NCI-H774 (cell line): ENCODE measurements at places on chromosomes 7 and 10.

- DNase-seq = no peak
These were observed 311.9 kb downstream of the HGF start for GRCh38 chr7:81457852-81458522.

DNA sequence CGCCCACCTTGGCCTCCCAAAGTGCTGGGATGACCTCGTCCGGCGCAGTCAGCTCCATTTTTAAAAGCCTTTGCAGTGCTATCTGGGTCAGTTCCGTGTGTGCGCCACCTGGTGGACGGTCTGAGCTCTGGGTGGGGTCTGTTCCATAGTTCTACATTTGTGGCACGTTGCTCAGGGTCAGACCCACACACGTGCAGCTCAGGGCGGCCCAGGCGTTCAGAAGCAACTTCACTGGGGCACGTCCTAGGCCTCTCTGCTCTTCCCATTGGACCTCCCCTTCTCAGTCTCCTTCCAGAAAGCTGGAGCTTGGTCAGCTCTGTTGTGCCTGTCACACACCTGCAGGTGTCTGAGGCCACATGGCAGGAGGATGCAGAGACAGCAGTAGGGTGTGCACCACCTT is 137.9 kb downstream of the DNAJB6 start:
- DNase-seq = no peak

DNA sequence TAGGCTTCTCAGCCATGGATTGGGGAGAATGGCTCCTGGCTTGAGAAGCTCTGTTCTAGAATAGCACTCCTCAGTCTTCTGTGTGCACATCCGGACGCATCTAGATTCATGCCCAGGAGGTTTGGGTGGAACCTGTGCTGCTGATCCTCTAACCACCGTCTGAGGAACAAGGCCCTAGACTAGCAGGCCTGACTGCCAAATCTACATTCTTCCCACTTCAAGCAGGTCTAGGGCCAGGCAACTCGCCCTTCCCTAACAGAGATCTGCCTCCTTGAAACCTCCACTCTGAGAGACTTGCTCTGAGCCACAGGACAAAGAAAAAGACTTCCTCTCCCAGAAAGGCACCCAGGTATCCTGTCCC is 61.6 kb downstream of the KCNMA1 start:
- no peak for DNase-seq

DNA sequence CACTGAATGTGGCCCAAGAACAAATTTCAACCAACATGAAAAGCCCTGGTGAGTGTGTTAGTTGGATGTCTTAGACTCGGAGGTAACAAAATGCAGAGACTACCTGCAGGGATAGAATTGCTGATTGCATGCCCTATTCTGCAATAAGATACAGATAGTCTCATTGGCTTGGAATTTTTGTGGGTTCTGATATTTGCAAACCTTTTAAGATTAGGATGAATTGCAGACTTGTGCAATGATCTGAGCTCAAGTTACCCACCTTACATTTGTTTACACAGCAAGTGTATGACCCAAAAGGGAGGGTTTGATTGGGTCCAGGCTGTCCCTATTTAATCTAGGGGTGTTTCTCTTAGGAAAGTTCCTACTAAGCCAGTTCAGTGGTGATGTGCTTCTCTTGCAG is 45.4 kb downstream of the GPR37 start:
- no peak for DNase-seq

DNA sequence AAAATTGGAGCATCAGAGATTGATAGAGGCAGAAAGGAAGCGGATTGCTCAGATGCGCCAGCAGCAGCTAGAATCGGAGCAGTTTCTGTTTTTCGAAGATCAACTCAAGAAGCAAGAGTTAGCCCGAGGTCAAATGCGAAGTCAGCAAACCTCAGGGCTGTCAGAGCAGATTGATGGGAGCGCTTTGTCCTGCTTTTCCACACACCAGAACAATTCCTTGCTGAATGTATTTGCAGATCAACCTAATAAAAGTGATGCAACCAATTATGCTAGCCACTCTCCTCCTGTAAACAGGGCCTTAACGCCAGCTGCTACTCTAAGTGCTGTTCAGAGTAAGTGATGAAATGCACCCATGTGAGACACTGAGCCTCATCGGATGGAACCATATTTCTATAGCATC is 33.1 kb downstream of the STAMBPL1 start:
- peak; percentile 62 for DNase-seq

DNA sequence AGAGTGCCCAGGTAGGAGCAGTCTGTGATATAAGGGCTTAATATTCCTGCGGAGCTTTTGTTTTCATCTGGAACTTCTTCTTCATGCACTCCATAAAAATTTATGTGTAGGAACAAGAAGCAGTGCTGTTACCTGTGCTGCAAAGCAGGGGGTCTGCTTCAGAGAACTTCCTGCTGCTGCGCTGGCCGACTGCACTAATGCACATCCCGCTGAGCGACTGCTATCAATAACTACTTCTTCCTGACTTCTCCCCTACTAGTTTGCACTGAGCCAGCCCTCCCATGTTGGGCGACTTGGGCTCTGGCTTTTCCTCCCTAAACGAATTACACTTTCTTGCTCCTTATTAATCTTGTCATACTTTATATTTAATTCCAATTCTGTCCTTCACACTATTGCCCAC is 150.3 kb downstream of the NEBL start:
- no peak for DNase-seq

DNA sequence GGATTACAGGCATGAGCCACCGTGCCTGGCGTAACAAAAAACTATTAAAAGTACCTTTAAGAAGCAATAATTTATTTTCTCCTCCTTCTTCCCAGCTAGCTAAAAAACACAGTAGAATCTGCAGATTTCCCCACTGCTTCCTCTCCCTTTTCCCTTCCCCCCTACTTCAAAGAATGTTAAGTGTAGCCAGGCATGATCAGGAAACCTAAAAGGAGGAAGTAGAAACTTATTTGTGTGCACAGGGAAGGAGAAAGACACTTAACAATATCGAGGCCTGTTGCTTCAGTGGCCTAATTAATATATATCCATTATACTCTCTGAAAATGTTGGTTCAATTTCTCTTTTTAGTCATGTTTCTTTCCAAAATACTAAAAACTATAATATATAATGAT is 127.7 kb downstream of the NRBF2 start:
- DNase-seq = no peak

- DNase-seq = no peak
These were observed 250.1 kb upstream of the MBL2 start for GRCh38 chr10:53022611-53023088.

- no peak for DNase-seq
These were observed 21.3 kb downstream of the CHST15 start for GRCh38 chr10:124072106-124072505.

GRCh38 chr7:140625908-140626868 is 14.4 kb downstream of the DENND2A start:
- peak; percentile 46 for DNase-seq

GRCh38 chr7:51035716-51036115 is 253.0 kb upstream of the GRB10 start:
- no peak for DNase-seq
